ENCODE measurements at places on chromosomes 6 and 20.
A peak's percentile ranks its signal among the peaks of the same experiment; 100 is the strongest.

DNA sequence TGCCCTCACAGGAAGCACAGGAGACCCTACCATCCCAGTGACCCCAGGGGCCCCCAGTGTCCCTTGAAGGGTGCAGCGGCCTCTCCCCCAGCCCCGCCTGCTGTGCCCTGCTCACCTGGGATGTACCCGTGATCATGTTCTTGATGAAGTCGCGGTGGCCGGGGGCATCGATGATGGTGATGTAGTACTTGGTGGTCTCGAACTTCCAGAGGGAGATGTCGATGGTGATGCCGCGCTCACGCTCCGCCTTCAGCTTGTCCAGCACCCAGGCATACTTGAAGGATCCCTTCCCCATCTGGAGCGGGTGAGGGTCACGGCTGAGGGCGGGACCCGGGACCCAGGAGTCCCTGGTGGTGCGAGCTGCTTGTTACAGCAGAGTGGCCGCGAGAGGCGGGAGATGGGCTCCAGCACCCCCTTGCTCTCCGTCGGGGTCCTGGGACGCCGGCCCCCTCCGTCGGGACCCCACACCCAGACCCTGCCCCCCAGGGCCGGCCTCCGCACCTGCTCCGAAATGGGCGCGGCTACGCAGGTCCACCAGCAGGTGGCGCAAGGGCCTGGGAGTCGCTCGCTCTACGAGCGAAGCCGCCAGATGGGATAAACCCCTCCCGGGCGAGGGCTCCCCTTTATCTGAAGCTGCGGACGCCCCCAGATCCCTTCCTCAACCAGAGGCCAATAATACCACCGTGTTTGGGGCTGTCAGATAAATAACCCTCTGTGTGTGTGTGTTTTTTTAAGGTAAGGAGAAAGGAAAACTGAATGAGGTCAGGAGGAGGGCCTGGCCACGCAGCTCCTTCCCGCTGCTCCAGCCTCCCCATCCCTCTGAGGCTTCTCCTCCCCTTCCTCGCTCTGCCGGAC lies 2.9 kb downstream of the EEF1A2 start:
- peaks cover 15% of the 10 kb centered on the region for H3K36me3 ChIP-seq
- H3K4me3 ChIP-seq, result no peak overlapping the region
- peaks cover 13% of the 10 kb centered on the region for H3K27me3 ChIP-seq
- no peak overlapping the region for H3K27ac ChIP-seq

DNA sequence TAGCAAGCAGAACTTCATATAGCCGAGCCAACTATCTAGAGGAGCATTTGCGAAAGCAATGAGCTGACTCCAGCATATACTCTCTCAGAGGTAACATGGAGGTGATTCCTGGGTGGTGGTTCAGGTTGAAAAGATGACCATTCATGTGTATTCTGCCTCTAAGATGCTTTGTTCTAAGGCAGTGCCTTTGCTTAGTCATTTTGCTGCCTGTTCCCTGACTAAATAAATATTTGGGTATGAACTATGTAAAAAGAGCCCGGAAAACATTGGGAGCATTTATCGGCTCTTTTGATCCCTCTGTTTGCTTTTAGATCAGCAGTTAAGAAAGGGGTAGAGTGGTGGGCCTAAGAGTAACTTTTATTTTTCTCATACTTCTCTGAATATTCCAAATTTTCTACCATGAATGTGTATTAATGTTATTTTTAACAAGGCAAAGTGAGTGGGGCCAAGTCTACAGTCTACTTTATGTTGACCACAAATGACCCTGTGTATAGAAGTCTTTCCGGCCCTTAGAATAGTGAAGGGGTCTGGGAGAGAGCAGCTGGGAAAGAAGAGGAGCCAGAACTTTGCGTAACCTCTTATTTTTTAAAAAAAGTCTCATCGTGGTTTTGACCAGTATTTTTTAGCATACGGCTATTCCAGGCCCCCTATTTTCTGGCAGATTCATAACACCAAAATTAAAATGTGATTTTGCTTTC lies 206.5 kb upstream of the EYA4 start:
- no peaks in the 10 kb centered on the region for H3K4me1 ChIP-seq
- H3K4me3 ChIP-seq, result no peak overlapping the region
- H3K36me3 ChIP-seq, result no peaks in the 10 kb centered on the region
- no peak for DNase-seq
- H3K27ac ChIP-seq, result no peak overlapping the region

DNA sequence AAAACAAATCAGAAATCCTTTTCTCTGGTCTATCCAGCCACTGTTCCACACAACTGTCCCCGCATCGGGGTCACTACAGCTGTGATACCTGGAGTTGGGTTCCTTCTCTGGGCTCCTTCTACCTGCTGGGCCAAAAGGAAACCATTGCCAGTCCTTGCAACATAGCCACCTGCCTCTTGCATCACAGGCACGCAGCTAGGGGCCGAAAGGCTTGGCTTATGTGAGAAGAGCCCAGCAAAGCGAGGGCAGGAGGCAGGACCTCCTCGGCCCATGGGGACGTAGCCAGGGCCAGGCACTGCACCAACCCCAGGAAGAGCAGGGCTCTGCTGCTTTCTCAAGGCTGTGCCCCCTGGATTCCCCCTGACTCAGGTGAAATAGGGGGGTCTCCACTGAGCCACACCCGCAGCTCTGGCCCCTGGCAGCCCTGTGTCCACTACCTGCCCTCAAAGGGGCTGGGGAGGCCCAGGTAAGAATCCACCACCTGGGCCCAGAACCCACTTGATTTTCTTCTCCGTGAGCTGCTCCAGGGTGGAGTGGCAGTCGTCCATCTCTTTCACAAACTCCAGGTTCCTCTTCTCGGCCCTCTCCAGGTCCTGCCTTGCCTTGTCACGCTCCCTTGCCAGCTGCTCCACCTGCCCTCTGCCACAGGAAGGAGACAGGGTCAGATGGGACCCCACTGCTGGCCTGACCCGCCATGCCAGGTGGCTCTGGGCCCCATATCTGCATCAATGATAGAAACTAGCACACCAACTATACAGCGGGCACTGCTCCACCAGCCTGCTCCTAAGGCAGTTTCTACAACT lies 88.9 kb downstream of the GINS1 start:
- H3K27ac ChIP-seq, result peak overlapping the region; percentile 76
- H3K36me3 ChIP-seq, result peaks cover 46% of the 10 kb centered on the region
- no peak for DNase-seq
- H3K4me3 ChIP-seq, result peak overlapping the region; percentile 59
- H3K4me1 ChIP-seq, result no peaks in the 10 kb centered on the region
- peaks cover 13% of the 10 kb centered on the region for H3K27me3 ChIP-seq

- DNase-seq, result no peak
- peaks cover 19% of the 10 kb centered on the region for H3K36me3 ChIP-seq
- H3K4me1 ChIP-seq, result peaks cover 17% of the 10 kb centered on the region
- no peak overlapping the region for H3K4me3 ChIP-seq
These were observed 142.8 kb upstream of the AKAP12 start for GRCh38 chr6:151096691-151097606.

GRCh38 chr20:20229595-20229994 lies 138.3 kb upstream of the INSM1 start:
- no peak for DNase-seq
- no peaks in the 10 kb centered on the region for H3K36me3 ChIP-seq
- H3K4me1 ChIP-seq, result no peaks in the 10 kb centered on the region
- no peak overlapping the region for H3K27ac ChIP-seq
- H3K27me3 ChIP-seq, result peaks cover 2% of the 10 kb centered on the region

DNA sequence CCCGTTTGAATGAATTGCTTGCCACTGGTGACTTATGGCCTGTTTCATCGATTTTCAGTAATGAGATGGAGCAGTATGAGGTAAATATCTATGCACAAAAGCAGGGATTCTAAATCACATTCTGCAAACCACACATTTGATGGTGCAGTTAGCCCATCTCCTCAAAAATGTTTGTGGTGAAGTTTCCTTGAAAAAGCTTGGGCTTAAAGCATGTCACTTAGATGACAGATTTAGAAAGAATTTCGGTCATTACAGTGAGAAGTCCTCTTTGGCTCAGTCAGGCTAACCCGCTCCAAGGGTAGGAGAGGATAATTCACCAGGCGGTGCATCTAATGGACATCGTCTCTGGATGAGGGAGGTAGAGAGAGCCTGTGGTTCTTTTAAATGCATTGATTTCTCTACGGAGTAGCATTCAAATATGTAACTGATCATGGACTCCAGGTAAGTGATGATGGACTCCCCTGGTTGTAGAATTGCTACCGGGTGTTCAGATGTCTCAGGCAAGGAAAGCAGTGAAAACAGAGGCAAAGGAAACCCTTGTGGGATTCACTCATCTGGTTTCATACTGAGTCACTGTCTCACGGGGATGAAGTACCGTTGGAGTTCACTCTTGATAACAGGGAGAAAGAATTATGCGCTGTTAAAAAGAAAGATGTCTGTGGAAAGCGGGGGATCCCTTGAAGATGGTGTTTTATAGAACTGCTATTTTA lies 65.3 kb downstream of the AIG1 start:
- DNase-seq, result no peak
- H3K27ac ChIP-seq, result no peak overlapping the region
- H3K36me3 ChIP-seq, result peaks cover 4% of the 10 kb centered on the region
- no peaks in the 10 kb centered on the region for H3K27me3 ChIP-seq
- H3K4me3 ChIP-seq, result no peak overlapping the region

DNA sequence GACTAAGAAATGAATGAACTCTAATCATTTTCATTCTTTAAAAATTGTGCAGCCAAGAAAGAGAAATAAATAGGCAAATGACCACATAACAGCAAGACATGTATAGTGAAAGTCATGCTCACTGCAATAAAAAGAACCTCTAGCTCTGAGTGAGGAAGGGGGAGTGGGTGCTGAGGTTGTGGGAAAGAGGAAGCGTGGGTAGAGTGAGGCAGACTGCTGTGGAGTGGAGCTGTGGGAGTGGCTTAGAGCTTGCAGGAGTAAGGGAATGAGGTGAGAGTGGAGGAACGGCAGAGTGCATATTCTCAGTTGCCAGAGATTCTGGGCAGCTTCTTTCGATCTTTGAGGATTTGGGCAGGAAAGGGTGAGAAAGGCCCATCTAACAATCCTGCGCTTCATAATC lies 10.4 kb downstream of the DEFB129 start:
- H3K36me3 ChIP-seq, result no peaks in the 10 kb centered on the region
- H3K4me3 ChIP-seq, result no peak overlapping the region
- H3K4me1 ChIP-seq, result no peaks in the 10 kb centered on the region
- H3K27ac ChIP-seq, result no peak overlapping the region
- peaks cover 5% of the 10 kb centered on the region for H3K27me3 ChIP-seq

GRCh38 chr6:100846276-100846675 lies 34.9 kb downstream of the ASCC3 start:
- H3K36me3 ChIP-seq, result no peaks in the 10 kb centered on the region
- no peaks in the 10 kb centered on the region for H3K27me3 ChIP-seq
- no peak overlapping the region for H3K27ac ChIP-seq
- no peak for DNase-seq

DNA sequence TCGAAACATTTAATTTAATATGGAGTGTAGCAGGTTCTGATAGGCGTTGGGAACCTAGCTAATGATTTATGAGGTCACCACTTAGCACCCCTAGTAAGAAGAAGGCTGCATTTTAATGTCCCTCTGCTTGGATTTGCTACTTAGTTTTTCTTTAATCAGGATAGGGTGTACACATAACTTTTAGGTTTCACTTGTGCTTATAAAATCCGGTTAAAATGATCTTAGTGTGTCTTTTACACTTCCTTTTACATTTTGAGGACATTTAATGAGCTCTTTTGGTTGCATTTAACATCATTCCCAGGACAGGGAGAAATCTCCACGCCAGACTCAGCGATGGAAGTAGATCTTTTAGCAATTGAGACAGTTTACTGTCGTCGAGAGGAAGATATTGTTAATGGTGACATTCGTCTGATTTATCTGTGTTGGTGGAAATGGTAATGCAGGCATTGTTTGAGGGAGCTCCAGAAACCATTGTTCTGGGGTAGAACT lies 5.6 kb downstream of the TFAP2A start:
- H3K4me1 ChIP-seq, result peaks cover 38% of the 10 kb centered on the region
- H3K36me3 ChIP-seq, result no peaks in the 10 kb centered on the region
- H3K27ac ChIP-seq, result no peak overlapping the region
- H3K27me3 ChIP-seq, result peaks cover 41% of the 10 kb centered on the region

GRCh38 chr20:36658300-36658699 lies 12.3 kb upstream of the SLA2 start:
- no peak overlapping the region for H3K27ac ChIP-seq
- peaks cover 3% of the 10 kb centered on the region for H3K36me3 ChIP-seq
- no peaks in the 10 kb centered on the region for H3K4me1 ChIP-seq
- no peaks in the 10 kb centered on the region for H3K27me3 ChIP-seq
- no peak overlapping the region for H3K4me3 ChIP-seq

DNA sequence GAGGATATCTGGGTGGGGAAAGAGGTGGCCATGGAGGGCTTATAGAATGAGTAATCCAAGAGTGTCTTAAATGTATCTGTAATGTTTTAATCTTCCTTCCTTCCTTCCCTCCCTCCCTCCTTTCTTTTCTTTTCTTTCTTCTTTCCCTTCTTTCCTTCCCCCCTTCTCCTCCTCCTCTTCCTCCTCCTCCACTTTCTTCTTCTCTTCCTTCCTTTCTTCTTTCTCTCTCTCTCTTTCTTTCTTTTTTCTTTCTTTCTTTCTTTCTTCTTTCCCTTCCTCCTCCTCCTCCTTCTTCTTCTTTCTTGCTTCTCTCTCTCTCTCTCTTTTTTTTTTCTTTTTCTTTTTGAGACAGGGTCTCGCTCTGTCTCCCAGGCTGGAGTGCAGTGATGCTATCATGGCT lies 7.1 kb downstream of the HCK start:
- H3K27ac ChIP-seq, result no peak overlapping the region
- H3K36me3 ChIP-seq, result no peaks in the 10 kb centered on the region
- peaks cover 7% of the 10 kb centered on the region for H3K4me1 ChIP-seq
- H3K4me3 ChIP-seq, result no peak overlapping the region
- H3K27me3 ChIP-seq, result peaks cover 3% of the 10 kb centered on the region
- no peak for DNase-seq

DNA sequence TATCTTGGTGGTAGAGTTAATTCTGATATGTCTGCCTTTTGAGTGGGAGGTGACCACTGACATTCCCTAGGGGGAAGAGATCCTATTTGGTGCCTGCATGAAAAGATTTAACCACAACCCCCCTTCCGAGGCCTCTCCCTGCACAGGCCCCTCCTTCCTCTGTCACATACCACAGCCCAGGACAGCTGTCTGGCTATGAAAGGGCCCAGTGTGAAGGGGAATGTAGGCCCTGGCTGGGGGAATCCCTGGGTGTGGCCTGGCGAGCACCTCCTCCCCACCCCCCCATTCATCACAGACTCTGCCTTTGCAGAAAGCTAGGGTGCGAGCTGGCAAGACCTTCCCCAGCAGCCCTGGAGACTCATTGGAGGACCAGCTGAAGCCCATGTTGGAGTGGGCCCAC lies 27.4 kb upstream of the MAPRE1 start:
- H3K27ac ChIP-seq, result no peak overlapping the region
- no peak for DNase-seq
- peaks cover 32% of the 10 kb centered on the region for H3K4me1 ChIP-seq
- H3K27me3 ChIP-seq, result peaks cover 1% of the 10 kb centered on the region
